IMR-90 (cell line): ENCODE measurements at places on chromosomes 3 and 15.
A peak's percentile ranks its signal among the peaks of the same experiment; 100 is the strongest.

- no peak for DNase-seq
These were observed 199.7 kb downstream of the UACA start for GRCh38 chr15:70563561-70564095.

GRCh38 chr15:101024706-101025500 is 105.7 kb downstream of the LRRK1 start:
- DNase-seq, result no peak

- DNase-seq, result peak; percentile 39
These were observed 1.9 kb downstream of the FGF7 start for GRCh38 chr15:49424954-49425353.

DNA sequence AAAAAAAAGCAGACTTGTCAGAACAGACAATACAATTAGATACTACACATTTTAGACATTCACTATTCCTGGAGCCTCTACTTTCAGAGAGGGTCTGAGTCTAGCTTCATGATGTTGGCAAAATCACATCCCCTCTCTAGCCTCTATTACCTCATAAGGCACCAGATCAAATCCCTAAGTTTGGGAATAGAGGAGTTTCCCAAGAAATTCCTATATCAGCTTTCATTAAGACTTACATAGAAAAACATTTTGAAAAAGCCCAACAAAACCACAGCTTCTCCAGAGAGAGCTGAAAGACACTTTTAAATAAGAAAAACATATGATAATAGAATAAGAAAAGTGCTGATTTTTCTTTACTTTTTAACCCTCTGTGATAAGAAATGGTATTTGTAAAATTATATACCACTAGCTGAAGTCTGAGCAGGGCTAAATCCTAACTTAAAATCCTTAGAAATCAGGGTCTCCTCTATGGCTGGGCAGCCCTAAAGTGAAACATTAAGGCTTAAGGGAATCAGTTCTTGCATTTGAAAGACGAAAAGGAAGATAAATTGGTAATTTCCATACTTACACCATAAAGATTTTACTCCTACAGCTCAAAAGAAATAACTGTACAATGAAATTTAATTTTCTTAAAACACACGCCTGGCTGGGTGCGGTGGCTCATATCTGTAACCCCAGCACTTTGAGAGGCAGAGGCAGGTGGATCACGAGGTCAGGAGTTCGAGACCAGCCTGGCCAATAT is 4.3 kb downstream of the TBC1D2B start:
- DNase-seq, result no peak

DNA sequence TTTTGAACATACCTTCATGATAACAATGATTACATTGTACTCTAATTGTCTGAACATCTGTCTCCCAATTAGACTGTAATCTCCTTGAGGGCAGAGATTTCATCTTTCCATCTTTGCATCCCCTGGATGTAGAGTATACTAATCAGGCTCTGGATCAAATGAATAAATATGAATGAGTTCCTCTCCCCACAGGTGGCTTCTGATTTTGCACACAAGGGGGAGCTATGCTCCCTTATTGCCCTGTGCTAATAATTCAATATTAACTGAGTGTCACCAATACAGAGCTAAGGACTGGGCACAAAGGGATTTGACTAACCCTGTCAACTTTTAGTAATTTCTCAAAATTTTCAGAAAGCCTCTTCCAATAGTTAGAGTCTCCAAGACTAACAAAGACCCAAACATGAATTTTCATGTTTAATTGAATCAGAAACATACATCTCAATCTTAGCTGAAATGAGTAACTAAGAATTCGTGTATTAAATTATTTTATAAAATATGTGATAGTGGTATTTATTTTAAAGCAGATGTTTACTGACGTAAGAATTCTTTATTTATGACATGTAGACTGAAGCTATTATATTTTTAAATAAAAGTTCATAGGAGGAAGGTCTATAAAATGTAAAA is 3.0 kb downstream of the DUOXA1 start:
- DNase-seq, result peak; percentile 36

- DNase-seq, result no peak
These were observed 206.4 kb upstream of the P2RY1 start for GRCh38 chr3:152628496-152628895.

GRCh38 chr15:78241017-78241416 is 6.7 kb upstream of the ACSBG1 start:
- peak; percentile 59 for DNase-seq

- no peak for DNase-seq
These were observed 63.1 kb downstream of the ARNT2 start for GRCh38 chr15:80467311-80467714.

GRCh38 chr15:61780278-61780980 is 279.8 kb downstream of the VPS13C start:
- DNase-seq, result no peak

GRCh38 chr3:12446298-12446697 is 38.0 kb upstream of the TSEN2 start:
- no peak for DNase-seq
